ENCODE measurements at places on chromosomes 11 and 22.

DNA sequence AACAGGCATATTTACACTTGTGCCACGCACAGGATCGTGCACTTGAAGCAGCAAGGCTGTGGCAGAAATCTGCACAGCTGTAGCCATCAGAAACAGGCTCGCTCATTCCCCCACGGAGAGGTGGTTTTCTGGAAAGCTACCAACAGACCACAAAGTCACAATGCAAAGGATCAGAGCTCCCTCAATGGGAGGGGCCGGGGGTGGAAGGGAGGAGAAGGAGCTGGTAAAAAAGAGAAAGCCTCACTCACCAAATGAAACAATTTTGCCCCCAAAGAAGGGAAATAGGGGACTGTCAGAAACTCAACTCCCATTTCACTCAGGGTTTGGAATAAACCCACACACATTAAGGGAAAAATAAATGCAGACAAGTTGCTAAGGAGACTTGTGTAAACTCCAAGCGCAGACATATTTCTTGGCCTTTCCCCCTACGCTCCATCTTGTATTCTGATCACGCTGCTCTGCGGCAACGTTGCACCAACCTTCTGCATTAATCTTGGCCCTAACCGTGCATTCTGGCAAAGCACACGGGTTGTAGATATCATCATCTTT is 43.2 kb upstream of the BLID start:
- no peak for DNase-seq

DNA sequence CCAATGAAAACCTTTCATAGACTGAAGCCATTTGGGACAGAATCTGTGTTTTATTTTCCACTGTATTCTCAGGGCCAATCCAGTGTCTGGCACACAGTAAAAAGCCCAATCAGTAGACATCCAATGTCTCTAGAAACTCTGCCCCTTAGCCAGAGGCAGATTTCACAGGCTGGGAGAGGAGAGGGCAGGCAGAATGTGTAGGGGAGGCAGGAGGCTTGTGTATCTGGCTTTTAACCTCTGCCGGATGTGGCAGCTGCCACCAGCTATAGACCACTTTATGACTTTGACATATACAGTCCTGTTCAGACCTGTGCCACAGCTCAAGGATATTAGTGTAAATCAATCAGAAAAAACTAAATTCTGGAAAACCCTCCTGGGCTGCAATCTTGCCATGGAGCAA is 4.4 kb downstream of the EXPH5 start:
- no peak for DNase-seq

- DNase-seq, result no peak
Observed at GRCh38 chr11:32400196-32400595, 35.1 kb downstream of the WT1 start.

DNA sequence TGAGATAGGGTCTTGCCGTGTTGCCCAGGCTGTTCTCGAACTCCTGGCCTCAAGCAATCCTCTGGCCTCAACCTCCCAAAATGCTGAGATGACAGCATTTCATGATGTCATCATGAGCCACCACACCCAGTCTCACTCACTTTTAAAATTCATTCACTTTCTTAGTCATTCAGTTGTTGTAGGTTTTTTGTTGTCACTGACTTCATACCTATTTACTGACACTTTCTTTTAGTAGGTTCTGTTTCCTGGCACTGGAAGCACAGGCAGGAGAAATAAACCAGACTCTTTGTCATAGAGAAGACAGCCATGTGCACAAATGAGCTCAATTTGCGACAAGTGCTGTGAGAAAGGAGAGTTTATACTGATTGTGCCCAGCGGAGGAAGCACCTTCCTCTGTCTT is 10.5 kb downstream of the ART5 start:
- DNase-seq, result no peak

DNA sequence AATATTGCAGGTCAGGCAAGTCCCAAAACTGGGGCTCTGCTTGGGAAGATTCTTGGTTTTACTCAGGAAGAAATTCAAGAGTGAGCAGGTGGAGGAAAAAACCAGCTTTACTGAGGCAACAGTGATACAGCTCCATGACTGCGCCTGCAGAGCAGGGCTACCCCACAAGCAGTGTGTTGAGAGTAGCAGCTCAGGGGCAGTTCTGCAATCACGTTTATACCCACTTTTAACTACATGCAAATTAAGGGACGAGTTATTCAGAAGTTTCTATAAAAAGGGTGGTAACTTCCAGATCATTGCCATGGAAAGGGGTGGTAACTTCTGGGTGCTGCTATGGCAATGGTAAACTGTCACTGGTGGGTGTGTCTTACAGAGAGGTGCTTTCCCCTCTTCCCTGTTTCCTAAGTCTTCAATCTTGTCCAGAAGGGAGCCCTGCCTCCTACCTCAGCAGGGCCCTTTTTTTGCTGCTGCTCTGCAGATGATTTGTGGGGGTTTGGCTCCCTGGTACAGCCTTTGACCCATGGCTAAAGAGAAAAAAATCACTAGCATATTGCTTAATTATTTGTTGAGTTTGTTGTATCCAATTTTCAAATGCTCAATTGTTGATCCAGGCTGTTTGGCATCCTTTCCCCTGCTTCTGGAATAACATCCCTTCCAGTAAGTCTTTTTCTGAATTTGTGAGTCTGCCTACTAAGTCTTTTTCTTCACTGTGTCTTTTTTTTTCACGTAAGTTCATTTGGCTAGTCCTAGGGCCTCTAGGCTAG is 30.0 kb upstream of the ME3 start:
- DNase-seq, result no peak

DNA sequence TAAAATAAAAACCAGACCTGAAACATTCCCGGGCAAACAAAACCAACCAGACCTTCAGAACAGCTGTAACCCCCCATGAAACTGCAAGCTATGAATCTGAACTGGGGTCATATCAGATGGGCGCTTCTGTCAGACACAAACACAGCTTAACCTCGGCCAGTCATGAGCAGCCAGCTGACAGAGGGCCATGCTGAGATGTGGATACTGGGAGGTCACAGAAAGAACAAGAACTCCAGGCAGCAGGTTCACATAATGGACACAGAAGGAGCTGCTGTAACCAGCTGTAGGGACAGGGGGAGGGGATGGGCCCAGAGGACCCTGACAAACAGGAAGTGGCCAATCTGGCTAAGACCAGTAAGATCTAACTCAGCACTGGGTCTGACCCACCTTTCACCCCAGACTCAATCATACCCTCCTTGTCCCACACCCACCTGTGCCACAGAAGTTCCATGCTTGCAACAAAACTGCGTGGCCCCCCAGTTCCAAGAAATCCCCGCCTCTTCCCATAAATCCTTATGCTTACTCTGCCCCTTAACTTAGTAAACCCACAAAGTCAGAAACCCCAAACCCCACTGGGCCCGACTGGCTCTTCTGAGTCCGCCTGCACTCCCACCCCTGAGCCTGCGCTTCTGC is 4.0 kb downstream of the APOL4 start:
- no peak for DNase-seq
